ENCODE measurements at places on chromosomes 1 and 21.
A peak's percentile ranks its signal among the peaks of the same experiment; 100 is the strongest.

- DNase-seq, result no peak
Measured at GRCh38 chr21:36325373-36326010, 5.5 kb downstream of the MORC3 start.

DNA sequence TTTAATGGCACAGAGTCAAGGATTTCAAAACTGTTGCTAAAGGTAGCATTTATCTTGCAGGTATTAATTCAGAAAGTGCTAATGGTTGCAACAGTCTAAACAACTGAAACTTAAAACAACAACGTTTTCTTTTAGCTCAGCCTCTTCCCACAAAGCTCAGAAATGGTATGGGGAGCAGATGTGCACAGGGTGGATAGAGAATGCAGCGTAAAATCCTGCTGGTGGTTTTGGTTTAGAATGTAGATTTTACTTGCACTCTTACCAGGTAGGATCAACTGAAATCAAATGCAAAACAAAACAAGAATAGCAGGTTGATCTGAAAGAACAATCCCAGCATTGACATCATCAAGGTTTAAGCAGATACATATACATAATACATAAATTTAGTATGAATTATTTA lies 3.8 kb upstream of the LRRC8C start:
- no peak for DNase-seq

DNA sequence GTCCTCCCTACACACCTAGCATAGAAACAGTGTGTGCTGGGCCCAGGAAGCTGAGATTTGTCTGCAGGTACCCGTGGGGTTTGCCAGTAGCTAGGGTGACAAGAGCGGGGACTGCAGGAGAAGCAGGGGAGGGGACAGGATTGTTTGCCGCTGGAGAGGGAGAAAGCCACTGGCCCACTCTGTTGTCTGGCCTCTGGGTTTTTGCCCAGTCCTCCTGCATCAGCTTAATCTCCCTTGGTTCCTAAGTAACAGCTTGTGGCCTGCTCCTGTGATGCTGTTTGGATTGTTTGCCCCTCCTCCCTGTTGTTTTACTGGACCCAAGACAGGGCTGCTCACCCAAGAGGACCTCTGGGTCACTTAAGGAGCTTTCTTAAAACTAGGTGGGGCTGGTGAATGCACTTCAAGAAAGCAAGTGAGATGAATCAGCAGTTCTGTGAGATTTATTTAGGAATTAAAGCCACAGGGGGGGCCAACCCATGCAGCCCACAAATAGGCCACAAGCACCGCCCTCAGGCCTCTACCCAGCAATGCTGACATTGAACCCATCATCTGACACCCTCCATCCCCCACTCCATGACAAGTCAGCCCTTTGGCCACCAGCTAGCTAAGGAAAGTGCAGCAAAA lies 142.8 kb downstream of the ZZZ3 start:
- no peak for DNase-seq

DNA sequence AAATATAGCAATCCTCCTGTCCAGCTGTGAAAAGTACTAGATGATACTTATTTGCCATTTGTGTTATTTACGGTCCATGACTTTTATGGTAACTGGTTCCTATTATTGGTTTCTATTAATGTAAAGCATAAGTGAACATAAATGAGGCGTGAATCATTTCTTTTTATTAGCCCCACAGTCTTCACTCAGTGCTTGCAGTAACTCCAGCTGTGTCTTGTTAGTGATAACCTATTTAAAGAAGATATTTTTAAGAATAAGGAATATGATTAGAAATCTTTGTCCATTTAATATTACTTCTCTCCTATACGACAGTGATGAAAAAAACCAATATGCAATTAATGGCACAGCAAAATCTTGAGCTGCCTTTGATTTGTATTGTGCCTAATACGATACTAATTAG lies 149.9 kb downstream of the SPATA17 start:
- DNase-seq, result no peak

GRCh38 chr1:4118746-4119515 lies 218.9 kb upstream of the C1orf174 start:
- DNase-seq, result no peak

GRCh38 chr1:150528196-150528595 lies 12.6 kb downstream of the FALEC start:
- DNase-seq, result no peak

DNA sequence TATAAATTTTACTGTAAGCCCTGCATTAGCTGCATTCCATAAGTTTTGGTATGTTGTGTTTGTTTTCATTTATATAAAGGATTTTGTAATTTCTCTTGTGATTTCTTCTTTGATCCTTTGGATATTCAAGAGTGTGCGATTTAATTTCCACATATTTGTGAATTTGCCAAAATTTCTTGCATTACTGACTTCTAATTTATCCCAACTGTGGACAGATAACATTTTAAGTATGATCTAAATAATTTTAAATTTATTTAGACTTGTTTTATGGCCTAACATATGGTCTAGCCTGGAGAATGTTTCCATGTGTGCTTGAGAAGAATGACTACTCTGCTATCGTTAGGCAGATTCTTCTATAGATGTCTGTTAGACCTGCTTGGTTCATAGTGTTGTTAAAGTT lies 23.2 kb downstream of the RPE65 start:
- no peak for DNase-seq

- DNase-seq, result no peak
Measured at GRCh38 chr1:7826363-7826762, 26.5 kb downstream of the UTS2 start.

GRCh38 chr1:172212124-172212523 lies 208.4 kb upstream of the C1orf105 start:
- no peak for DNase-seq

DNA sequence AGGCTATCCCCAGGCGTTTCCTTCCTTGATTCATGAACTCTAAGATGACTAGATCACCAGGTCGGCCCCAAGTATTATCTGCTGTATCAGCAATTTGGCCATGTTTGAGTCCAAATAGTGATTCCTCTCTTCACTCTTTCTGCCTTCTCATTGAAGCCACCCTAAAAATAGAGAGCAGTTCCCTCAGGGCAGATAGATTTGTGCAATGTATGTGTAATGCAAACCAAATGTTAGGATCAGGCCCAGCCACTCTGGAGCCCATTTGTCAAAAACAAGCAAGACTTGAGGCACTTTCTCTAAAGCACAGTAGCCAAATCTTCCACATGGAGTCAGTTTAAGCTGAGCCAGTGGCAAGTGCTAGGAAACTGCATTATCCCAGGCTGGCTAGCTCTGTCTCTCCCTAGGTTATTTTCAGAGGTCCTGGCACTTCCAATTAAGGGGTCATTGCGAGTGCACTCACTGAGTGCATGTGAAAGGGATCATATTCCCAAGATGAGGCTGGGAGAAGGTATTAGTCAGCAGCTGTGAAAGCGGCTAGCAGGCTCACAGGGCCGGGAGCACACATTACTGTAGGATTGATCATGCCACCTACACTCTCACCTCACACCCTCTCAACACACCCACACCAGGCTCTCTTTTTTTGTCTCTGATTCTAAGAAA lies 97.9 kb upstream of the RAB3GAP2 start:
- peak; percentile 41 for DNase-seq

GRCh38 chr1:174982971-174983689 lies 16.6 kb upstream of the CACYBP start:
- DNase-seq, result no peak

DNA sequence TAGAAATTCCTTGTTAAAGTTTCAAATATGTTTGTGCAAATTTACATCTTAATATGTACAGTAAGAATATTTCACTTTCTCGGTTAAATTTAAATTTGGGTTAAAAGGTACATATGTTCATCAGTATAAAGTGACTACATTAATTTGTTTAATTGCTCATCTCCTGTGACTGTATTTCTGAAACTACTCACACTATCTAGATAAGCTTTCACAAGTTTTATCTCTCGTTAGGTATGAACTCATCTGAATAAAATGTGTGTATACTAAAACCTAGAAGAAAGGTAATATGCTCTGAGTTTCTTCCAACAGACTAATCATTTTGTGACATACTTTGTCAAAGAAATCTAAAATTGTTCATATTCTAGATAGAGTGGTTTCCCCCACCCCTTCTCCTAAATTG lies 150.7 kb downstream of the PATJ start:
- no peak for DNase-seq

GRCh38 chr1:240811256-240811655 lies 199.3 kb upstream of the GREM2 start:
- DNase-seq, result no peak

- DNase-seq, result peak; percentile 32
Measured at GRCh38 chr1:179867493-179868330, 9.9 kb downstream of the TOR1AIP2 start.

DNA sequence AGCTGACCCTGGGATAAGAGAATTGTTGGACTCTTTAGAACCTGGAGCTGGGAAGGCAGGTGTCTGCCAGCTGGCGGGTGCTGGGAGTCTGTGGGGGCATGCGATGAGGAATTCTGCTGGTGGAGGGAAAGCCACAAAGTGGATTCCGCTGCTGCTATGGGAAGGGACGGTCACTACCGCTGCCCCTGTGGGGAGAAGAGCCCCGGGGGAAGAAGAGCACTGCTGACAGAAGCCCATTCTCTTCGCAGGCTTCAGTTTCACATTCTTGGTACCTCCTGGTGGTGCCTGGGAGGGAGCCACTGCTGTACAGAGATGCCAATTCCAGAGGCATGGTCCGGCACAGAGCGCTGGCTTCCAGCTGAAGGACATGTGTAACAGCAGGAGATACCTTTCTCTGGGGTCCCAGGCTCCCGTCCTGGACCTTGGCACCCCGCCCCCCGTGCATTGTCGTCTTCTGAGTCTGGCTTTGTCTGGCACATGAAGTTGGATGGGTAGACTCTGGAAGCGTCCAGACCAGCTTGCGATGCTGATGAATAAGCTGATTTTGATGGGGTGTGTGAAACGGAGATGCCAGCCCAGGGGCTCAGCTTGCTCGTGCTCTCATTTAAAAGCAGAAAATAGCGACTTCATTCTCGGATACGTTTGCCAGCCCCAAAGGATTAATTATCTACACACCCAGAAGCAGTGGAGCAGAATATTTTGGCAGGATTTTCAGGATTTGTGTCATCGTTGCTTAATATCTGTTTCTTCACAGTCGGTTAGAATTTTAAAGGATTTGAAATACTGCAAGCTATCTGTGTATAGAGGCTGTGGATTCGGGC lies 13.2 kb downstream of the PDXK start:
- DNase-seq, result no peak

DNA sequence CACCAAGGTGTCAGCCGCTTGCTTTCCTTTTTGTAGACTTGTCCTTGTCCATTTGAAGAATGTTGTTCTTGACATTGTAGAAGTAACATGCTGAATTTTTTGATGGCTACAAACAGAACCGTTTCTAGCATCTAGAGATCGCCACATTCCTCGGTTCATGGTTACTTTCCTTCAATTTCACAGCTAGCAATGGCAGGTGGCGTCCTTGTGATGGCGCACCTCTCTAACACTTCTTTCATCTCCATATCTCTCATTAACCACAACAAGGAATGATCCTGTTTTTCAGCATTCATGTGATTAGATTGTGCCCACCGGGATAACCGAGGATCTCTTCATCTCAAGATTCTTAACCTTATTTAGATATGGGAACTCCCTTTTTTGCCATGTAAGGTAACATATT lies 2129.8 kb downstream of the NCAM2 start:
- no peak for DNase-seq

- DNase-seq, result no peak
Measured at GRCh38 chr1:227546598-227547309, 16.6 kb upstream of the ZNF678 start.
